NCI-H1092 (cell line): ENCODE measurements at places on chromosomes 13 and 19.

DNA sequence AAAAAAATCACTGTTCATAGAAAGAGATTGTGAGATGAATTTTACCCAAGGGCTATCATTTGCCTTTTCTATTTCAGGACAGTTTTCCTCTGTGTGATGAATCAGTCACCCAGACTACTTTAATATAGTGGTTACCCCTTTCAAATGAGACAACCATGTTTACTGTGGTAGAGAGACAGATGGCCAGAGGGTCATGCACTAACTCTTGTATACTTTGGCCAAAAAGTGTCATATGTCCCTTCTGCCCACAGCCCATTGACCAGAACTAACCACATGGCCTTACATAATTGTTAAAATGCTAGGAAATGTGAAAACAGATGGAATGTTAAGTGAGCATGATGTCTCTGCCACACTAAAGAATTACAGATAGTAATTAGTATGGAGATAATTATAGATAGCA is 498.7 kb downstream of the DACH1 start:
- no peak for DNase-seq

DNA sequence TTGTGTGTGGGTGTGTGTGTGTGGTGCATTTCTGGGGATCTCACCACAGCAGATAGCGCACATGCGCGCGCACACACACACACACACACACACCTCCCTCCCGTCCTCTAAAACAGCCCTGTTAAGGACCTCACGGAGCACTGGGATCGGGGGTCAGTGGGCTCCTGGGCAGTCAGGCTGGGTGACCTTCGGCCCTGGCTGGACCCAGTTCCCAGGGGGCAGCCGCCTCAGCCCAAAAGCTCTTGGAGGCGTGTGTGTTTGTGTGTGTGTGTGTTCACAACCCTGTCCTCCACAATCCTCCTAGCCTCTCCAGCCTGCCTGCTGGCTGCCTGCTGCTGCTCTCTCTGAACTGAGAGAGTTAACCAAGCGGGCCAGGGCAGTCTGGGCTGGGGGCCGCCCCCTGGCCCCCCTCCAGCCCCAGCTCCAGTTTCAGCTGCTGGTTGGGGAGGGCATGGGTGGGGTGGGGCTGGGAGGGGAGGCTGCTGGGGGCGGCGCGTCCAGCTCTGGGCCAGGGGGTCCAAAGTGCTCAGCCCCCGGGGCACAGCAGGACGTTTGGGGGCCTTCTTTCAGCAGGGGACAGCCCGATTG is at the start of gene FXYD1:
Gene FXYD1 (plus strand): TSS at position 520 of the 588 bp plus-strand sequence. CDS start 1,256 bp downstream, outside the sequence.
- no peak for DNase-seq

GRCh38 chr19:10292206-10292788 is 2.5 kb downstream of the ICAM5 start:
- no peak for DNase-seq

- DNase-seq = no peak
Measured at GRCh38 chr19:11092181-11092538, 2.9 kb downstream of the LDLR start.

DNA sequence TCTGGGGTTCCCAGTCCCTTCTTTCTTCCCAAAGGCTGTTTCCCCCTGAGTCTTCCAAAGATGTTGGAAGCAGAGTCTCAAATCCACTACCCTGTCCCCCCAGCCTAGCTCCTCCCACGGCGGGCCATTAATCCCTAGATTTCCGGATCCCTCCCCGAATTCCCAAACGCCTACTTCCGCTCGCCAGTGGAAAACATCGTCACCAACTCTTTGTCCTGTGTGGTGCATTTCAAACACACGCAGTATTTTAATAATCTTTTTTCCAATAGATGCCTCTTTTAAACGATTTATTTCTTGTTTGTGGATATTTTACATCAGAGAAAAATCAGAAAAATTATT is 610 bp downstream of the ZNF791 start:
- DNase-seq = peak; percentile 23

DNA sequence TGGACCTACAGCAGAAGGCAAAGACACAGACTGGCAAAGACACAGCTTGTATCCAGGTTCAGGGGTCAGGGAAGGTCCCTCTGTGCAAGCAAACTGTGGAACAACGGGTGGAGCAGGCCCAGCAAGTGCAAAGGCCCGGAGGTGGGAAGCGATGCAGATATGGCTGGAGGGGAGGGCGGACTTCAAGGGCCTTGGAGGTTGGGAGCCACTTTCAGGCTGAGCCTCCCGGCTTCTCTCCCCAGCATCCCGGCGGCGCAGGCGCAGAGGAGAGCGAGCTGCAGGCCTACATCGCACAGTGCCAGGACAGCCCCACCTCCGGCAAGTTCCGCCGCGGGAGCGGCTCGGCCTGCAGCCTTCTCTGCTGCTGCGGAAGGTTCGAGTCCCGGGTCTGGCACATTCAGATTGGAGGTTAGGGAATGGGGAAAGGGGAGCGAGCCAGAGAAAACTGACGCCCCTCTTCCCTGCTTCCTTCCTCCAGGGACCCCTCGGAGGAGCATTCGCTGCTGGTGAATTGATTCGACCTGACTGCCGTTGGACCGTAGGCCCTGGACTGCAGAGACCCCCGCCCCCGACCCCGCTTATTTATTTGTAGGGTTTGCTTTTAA is 2.1 kb upstream of the PNPLA6 start:
- no peak for DNase-seq

DNA sequence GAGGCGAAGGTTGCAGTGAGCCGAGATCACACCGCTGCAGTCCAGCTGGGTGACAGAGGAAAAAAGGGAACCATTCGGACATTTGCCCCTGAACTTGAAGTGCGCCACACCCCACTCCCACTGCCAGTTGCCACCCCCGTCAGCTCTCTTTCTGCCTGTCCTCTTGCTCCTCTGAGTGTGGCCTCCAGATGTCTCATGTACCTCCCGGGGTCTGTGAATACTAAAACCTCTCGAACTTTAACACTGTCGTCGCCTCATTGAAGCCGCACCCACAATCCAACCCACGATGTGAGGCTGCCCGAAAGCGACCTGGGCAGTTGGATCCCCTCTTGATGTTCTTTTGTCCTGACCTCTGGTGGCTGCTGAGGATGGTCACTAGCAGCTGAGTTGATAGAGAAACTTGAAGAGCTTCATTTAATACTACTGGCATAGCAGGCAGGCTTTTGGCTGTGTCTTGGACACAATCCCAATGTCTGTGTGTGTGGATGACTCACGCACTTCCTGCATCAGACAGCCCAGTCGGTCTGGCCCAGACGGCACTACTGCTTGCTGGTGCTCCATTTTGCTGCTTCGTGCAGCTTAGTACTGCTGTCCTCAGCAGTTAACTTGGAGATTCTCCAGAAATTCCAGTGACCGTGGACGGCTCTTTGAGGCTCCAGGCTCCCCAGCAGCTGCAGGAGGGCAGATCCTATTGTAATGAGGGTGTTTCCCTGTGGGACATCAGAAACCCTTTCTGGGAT is 4.2 kb downstream of the FPR3 start:
- no peak for DNase-seq

- DNase-seq = no peak
Measured at GRCh38 chr19:33370783-33371182, 2.7 kb upstream of the CEBPG start.
